ENCODE measurements at places on chromosomes 7 and 10.
A peak's percentile ranks its signal among the peaks of the same experiment; 100 is the strongest.

DNA sequence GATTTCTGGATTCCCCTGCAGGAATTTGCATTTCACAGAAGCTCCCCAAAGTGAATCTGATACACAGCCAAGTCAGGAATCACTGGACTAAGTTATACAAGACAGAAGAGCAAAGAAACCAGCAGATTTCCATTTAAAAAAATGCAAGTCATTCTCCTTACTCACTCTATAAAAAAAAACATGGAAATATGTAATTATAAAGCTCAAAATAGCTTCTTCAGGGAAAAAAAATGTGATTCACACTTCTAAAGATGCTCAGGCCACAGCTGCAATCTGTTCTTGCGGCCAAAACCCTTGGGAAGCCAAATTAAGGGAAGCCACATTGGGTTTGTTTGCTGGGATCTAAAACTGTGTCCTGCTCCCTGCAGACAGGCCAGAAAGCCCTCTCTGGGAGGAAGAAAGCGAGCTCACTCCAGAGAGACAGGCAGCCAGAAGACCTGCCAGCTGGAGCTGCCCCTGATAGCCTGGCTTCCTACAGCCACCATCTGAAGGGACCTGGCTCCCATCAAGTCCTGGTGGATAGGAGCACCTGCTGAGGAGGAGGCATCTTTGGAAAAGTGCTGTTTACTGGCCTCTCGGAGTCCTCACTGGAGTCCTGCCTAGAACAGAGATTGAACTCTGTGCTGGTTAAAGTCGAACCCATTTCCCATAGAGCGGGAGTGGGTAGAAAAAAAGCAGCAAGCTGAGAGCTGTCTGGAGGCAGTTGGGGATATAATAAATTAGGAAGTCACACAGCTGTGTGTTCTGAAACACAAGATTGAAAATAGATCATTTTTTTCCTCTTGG is 359.2 kb upstream of the AOAH start:
- no peak for DNase-seq

DNA sequence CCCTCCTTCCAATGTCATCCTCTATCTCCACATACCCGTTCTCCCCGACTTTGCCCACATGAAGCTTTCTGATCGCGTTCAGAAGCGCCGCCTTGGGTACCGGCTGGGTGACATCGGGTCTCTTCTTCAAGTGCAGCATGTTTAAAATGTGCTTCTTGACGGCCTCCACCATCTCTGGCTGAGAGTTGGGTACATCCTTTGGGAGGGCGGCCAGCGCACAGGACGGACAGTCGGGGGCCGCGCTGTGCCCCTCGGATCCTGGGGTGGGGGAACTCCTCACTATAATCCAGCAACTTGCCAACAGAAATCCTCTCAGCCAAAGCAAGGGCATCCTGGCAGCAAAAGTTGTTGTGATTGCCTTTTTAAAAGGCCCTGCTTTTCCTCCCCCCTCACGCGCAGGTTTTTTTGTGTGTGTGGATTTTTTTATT is 2.8 kb downstream of the INHBA start:
- DNase-seq, result no peak

DNA sequence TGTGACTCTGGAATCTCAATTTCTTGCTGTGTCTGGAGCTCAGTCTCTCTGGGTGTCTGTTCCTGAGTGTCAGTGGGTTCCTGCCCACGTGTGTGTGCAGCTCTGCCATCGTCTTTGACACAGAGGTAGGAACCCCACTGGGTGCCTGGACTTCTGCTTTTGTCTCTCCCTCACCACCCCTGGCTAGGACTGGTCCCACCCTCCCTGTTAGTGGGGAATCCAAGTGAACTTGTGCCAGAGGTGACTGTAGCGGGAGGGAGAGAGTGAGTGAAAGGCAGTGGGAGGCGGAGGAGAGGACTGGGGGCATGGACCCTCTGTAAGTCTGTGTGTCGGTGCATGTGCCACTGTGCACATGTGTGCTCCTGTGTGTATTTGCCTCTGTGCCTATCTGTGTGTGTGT is 299.9 kb upstream of the ZMIZ1 start:
- peak; percentile 57 for DNase-seq

GRCh38 chr7:23377134-23377533 is 78.0 kb downstream of the MALSU1 start:
- DNase-seq, result no peak

DNA sequence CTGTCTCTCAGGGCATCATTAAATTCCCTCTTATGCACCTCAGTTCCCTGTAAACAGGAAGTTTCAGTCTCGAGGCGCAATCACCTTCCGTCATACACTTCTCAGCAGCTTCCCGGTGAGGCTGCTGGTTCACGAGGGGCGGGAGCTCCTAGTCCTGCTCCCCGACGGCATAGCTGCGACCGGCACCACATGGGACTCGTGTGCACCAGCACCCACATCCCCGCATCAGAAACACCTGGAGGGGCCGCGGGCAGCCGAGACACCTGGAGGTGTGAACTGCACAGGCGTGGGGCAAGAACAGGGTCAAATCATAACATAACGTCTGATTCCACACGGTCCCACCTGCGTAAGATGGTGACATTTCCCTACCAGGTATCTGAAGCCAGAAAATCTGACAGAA is 52.7 kb downstream of the DIP2C start:
- DNase-seq, result peak; percentile 69

DNA sequence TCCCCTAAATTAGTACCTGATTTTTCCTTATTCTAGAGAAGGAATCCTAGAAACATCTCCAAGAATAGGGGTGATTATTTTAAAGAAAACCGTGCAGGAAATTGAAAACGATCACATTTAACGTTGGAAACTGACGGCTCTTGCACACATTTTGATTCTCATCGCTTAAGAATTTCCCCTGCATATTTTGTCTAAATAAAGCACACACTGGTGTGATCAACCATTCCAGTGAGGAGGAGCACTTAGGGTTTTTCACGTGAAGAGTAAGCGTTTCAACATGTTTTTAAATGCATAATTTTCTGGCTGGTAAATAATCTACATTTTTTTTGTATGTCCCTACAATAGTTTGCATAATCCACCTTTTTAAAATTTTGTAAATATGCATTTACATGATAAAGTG is 229.7 kb upstream of the PFKP start:
- DNase-seq, result no peak

GRCh38 chr7:2336626-2337299 is 17.9 kb upstream of the EIF3B start:
- no peak for DNase-seq

- DNase-seq, result no peak
Observed at GRCh38 chr10:11242443-11243387, 225.0 kb downstream of the CELF2 start.

GRCh38 chr7:45450571-45451204 is 123.5 kb upstream of the ADCY1 start:
- no peak for DNase-seq

- DNase-seq, result no peak
Observed at GRCh38 chr7:154644366-154644765, 358.6 kb downstream of the PAXIP1 start.

DNA sequence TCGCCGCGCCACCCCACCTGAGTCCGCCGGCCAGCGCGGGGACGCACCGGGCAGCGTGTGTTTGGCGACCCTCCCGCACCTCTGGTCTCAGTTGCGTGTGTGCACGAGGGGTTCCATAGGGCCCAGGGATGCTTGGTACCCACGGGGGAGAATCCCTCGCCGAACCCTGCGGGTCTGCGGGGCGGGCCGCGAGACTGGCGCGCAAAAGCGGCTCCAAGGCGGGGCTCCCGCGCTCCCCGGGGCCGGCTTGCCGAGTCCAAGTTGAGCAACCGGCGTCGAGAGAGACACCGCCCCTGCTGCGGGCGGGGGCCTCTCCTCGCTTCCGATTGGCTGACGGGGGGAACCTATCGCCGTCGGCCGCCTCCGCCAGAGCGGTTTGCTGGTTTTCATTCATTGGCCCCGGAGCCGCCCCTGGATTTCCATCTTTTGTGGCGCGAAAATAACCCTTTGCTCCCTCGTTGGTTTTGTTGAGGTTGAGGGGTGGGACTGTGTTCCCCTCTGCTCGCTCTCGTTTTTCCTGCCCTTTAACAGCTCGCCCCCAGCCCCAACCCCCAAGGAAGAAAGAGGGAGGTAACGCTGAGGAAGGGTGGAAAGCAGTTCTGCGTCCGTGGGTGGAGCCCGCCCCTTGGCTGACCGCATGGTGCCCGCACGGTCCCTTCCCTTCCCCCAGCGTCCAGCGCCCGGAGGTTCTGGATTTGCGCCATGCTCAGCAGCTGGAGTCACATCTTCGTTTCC is 4.0 kb upstream of the IGF2BP3 start:
- peak; percentile 85 for DNase-seq

GRCh38 chr7:48637382-48637781 is 287.0 kb upstream of the CDC14C start:
- no peak for DNase-seq

GRCh38 chr7:47712416-47712815 is 130.5 kb upstream of the TNS3 start:
- DNase-seq, result no peak

- DNase-seq, result no peak
Observed at GRCh38 chr10:18542832-18543231, 108.6 kb downstream of the NSUN6 start.

DNA sequence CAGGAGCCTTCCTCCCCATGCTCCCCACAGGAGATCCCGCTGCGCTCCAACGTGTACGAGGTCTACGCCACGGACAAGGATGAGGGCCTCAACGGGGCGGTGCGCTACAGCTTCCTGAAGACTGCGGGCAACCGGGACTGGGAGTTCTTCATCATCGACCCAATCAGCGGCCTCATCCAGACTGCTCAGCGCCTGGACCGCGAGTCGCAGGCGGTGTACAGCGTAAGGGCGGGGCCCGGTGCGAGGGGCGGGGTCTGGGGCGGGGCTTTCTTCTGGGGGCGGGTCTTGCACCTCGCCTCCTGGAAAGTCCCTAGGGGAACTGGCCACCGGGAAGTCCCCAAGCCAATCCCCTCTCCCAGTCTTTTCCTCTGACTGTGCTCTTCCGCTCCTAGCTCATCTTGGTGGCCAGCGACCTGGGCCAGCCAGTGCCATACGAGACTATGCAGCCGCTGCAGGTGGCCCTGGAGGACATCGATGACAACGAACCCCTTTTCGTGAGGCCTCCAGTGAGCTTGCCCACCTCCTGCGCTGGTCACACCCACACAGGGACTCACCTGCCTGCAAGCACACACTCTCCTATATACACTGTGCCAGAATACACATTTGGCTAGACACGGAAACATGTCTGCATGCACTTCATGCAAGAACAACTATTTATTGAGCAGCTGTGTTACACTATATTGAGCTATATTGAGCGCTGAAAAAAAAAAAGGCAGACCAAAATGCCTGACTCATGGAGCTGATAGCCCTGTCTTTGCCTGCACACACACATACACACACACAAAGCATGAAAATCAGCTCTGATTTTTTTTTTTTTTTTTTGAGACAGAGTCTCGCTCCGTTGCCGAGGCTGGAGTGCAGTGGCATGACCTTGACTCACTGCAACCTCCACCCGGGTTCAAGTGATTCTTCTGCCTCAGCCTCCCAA is 32.7 kb upstream of the VSIR start:
- DNase-seq, result no peak

DNA sequence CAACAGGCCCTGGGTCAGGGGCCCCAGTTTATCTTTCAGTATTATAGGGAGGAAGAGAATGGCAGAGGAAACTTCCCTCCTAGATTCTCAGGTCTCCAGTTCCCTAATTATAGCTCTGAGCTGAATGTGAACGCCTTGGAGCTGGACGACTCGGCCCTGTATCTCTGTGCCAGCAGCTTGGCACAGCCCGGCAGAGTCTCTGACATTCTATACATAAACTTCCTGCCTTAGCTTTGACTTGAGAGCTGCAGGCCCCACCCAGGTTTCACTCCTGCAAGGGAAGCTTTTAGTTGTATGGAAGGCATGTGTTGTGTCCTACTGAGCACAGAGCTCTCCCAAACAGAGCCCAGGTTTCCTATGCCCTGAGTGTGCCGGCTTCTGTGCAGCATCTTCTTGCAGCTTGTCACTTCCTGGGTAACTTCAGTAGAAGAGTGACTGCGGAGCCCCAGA is 205.6 kb upstream of the PRSS58 start:
- DNase-seq, result no peak

DNA sequence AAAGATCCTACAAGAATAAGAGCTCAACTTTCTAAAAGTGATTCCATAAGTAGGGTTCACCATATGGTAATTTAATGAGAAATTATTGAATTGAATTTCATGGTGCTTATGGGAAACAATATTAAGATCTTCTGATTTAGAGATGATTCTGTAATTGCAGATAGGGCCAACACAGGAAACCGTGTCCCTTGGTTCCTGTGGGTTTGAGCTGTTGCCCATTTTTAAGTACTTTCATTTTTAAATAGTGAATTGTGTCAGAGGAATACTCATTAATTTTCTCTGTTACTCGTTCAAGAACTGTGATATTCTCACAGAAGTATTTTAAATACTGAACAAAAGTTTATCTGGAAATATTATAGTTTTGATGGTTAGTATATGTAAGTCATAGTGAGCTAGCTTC is 129.2 kb downstream of the SRI start:
- no peak for DNase-seq

- DNase-seq, result no peak
Observed at GRCh38 chr10:77165445-77166208, 472.0 kb downstream of the KCNMA1 start.

DNA sequence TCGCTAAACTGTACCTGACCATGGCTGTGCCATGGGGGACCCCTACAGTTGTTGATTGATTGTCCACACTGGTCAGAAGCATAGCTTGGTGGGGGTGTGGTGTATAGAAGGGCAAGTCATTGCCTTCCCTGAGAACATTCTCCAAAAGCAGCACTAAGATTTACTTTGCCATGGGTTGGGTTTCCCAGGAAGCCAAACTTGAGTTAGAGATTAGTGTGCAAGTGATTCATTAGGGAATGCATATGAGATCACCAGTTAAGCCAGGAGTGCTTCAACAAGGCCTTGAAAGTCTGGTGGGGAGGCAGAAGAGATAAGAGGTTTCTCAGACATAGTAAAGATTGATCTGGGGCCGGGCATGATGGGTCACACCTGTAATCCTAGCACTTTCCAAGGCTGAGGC is 21.4 kb upstream of the TPST1 start:
- no peak for DNase-seq

- no peak for DNase-seq
Observed at GRCh38 chr10:117670116-117670904, 127.8 kb downstream of the EMX2 start.

DNA sequence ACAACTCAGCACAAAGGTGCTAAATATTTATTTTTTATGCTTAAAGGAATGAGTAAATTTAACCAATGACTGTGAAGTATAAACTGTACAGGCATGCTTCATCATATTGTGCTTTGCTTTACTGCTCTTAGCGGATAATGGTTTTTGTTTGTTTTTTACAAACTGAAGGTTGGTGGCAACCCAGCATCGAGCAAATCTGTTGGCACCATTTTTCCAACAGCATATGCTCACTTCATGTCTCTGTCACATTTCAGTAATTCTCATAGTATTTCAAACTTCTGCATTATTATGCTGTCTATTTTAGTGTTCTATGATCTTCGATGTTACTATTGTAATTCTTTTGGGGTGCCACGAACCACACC is 22.8 kb downstream of the BRAF start:
- DNase-seq, result no peak

GRCh38 chr10:48944171-48944570 is 4.5 kb upstream of the LRRC18 start:
- peak; percentile 64 for DNase-seq

DNA sequence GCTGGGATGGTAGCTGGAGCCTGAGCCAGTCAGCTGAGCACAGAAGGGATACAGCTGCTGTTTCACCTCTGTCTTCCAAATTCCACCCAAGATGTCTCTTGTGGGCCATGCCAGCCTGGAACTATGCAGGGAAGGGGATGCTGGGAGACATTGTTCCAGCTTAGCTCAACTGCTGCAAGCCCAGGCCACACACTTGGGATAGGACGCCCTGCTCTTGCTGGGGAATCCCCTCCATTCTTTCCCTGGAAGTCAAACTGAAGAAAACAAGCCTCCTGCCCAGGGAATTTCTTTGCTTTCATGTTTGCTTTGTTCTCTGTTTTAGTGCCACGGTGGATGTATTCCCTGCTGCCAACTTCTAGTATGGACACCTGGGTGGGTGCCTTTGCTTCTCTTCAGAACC is 55.2 kb upstream of the CDK13 start:
- no peak for DNase-seq
